ENCODE measurements at places on chromosomes 13 and 19. TPM values are rescaled to one million over a fixed set of nuclear protein-coding genes. Genes with fewer than 3 reads are reported as not detected.
A peak's percentile ranks its signal among the peaks of the same experiment; 100 is the strongest.

- no peaks in the 10 kb centered on the region for H3K4me1 ChIP-seq
- DNase-seq = no peak
- H3K27ac ChIP-seq = peak overlapping the region; percentile 44
- no peak overlapping the region for H3K4me3 ChIP-seq
- no peaks in the 10 kb centered on the region for H3K36me3 ChIP-seq
Observed at GRCh38 chr13:19685034-19685433, 51.6 kb downstream of the MPHOSPH8 start.

GRCh38 chr19:7528192-7528519 is 5.7 kb downstream of the MCOLN1 start:
- no peak overlapping the region for H3K27ac ChIP-seq
- peaks cover 5% of the 10 kb centered on the region for H3K4me1 ChIP-seq

DNA sequence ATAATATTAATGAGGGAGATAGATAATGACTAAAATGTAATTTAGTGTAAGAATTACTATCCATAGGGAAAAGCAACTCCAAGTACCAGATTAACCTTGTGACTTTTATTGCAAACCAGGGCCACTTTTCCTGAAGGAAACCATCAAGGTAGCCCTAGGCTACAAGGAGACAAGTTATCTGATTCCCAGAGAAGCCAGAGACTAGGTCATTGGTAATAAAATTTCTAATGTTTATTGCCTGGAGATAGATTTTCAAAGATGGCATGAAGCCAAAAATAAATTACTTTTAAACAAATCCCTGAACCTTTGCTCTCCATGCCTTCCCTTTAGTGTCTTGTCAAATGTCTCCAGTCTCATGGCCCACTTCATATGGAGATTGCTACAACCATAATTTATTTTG is 610.1 kb upstream of the SLC10A2 start:
- peaks cover 12% of the 10 kb centered on the region for H3K4me1 ChIP-seq
- DNase-seq = no peak

SPACA4 gene
- total RNA-seq = not detected

OR7C1 gene
- total RNA-seq = not detected

INSL3 gene
- total RNA-seq = 1.0 TPM
